Dermis lymphatic vessel endothelial cell (primary cell): ENCODE measurements at places on chromosomes 5 and 9. TPM values are rescaled to one million over a fixed set of nuclear protein-coding genes. Genes with fewer than 3 reads are reported as not detected.

Gene PFN3
- not detected in 2 replicates for total RNA-seq

Gene EIF4EBP3
- total RNA-seq = 1.6 and 2.2 TPM in 2 replicates

Gene BTNL9
- total RNA-seq = 0.11 and 0.60 TPM in 2 replicates

Gene IFNA2
- total RNA-seq = not detected in 2 replicates

Gene OTULINL
- 0.76 and 1.0 TPM in 2 replicates for total RNA-seq

Gene PDLIM4
- 18.6 and 26.9 TPM in 2 replicates for total RNA-seq
